ENCODE measurements at places on chromosomes 2 and 18.

GRCh38 chr18:70464343-70465114 is 175.7 kb downstream of the SOCS6 start:
- DNase-seq = peak; percentile 6

DNA sequence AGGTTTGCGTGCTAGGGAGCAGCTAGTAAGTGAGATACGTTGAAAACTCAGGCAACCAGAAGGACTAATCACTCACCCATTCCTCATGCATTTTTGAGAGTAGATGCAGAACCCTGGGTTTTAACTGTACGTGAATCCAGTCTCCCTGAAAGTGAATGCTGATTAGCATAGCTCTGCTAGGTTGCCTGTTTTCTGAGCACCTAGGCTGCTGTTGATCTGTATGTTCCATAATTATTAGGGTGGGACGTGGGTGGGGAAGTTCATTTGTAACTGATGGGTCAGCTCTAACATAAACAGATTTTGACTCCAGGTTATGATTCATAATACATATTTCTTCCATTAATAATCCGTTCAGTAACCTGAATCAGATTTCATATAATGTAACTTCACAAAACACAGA is 379.0 kb upstream of the FANCL start:
- DNase-seq = no peak

DNA sequence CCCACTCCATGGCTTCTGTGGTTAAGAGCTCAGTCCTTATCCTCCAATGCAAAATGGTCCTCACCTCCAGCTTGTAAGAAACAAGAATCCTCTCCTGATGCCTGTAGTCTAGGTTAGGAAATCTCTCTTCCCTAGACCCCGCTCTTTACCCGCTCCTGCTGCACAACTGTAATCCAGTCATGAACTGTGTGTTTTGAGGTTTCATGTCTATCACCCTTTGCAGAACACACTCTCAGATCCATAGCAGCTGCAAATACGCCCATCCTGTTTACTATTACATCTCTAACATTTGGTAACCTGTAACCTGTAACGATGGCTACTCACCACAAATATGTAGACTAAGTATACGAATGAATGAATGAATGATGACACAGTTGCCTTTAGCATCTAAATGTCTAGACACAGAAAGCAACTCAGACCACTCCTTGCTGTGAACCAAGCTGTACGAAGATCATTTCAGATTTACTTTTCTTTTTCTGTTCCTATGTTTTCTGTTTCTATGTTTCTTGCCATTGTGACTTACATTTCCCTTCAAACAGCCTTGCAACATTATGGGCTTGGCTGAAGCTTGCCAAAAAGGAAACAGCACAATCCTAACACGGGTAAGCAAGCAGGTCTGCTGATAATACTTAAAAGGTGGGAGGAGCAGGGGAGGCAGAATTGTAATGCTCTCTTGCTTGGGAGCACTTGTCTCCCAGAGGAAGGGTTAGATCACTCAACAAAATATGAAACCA is 53.7 kb downstream of the EPHA4 start:
- DNase-seq = no peak

DNA sequence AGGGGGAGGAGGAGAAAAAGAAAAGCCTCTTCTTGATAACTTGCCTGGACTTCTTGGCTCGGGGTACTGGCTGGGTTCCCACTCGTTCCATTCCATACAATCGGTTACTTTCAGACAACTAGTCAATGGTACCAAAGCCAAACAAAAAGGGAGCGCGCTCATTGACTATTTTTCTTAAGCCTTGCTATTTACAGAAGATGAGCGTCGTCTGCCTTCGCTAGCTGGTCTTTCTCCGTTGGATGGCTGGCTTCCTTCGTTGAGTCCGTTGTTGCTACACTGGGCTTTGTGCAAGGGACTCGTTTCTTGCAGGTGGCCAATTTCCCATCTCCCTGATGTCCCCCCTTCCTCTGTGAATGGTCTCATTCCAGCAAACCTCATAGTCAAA is 260.4 kb downstream of the ZNF516 start:
- no peak for DNase-seq

GRCh38 chr18:29083545-29083944 is 906.6 kb upstream of the CDH2 start:
- no peak for DNase-seq

GRCh38 chr2:152598975-152599759 is 118.1 kb downstream of the PRPF40A start:
- DNase-seq = no peak

GRCh38 chr2:71380665-71381064 is 49.1 kb downstream of the ZNF638 start:
- DNase-seq = no peak

DNA sequence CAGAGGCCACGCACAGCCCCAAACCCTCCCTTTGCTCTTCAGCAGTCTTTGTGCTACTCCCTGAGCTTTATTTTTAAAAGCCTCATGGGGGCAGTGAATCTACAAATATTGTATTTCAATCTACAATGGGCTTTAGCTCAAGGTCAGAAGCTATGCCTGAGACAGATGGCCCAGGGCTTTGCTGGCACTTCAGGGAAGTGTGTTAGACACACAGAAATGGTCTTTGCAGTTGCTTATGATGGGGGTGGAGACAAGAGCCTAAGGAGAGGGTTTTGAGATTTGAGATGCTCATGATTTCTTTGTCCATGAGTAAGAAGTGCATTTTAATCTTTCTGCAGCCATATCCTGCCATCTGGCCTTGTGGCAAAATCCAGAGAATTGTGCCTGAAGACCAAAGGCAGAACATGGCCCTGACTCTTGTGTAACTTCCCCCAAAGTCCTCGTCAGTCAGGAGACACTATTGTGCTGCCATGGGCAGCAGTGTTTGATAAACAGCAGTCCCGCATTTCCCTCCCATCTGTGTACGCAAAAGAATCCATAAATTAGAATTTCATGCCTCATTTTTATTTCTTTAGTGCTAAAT is 92.6 kb downstream of the VAPA start:
- DNase-seq = no peak

GRCh38 chr18:48734460-48734859 is 195.6 kb downstream of the CTIF start:
- no peak for DNase-seq

- DNase-seq = no peak
Observed at GRCh38 chr2:101367508-101367907, 19.8 kb downstream of the CREG2 start.

DNA sequence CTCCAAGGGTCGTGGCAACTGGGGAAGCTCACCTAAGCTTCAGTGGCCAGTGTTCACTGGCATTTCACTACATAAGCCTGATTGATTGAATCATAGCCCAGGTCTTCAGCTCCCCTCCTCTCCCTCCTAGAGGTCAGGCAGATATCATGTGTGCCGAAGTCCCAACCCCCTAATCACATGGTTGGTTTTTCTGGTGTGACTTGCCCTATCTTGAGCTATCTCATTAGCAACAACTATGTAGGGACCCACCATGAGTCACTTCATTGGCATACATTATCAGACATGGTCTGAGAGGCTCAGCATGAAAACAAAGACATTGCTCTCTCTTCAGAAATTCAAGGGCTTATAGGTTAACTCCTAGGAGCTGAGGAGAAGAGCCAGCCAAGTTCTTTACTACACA is 76.8 kb downstream of the LYPD1 start:
- no peak for DNase-seq

GRCh38 chr2:37355735-37356134 is 11.3 kb downstream of the QPCT start:
- DNase-seq = no peak

DNA sequence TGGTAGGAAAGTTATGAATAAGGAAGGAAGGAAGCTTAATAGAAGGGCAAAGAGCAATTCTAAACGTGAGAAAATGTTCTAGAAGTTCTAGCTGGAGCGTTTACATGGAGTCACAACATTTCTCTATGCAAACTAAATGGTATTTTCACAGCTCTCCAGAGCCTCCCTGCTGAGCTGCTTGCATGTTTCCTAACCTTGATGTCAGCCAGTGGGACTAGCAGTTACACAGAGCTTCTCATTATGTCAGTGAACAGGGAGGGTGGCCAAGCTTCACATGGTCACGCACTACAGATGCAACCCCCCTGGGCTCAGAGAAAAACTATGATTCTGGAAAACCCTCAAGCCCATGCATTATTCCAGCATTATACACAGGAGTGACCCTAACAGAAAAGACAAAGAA is 153.4 kb upstream of the CCDC150 start:
- DNase-seq = no peak

- no peak for DNase-seq
Observed at GRCh38 chr2:196112418-196113034, 43.9 kb upstream of the DNAH7 start.

DNA sequence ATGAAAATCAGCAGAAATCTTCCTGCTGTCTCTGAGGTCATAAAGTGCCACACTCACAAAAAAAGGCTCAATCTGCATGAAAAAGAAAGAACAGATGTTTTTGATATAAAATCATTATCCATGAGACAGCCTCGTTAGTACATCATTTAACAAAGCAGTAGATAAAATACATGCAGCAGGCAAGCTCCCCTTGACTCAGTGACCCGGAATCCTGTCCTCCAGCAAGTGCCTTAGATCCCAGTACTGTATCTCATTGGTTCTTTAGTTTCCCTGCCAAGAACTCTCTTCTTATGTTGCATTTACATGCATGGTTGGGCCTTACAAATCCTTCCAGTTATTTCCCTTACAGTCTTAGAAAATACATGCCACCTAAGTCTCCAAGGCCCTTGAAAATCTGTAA is 148.9 kb upstream of the CCDC195 start:
- no peak for DNase-seq

- DNase-seq = no peak
Observed at GRCh38 chr2:240591784-240592183, 5.2 kb downstream of the CAPN10 start.

DNA sequence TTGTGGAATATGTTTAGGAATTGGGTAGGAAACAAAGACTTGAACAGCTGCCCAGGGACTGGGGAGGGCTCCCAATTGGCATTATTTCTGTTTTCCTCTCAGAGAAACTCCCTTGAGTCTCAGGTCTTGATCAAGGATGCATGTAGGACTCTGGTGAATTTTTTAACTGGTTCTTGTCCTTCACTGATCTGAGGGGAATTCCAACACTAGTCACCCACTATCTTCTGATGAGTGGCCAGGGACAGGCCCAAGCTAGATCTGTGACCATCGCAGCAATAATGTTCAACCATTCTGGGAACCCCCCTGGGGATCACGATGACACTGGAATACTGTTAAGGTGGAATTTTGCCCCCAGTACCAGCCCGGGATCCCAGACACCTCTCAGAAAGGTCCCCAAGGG is 132.0 kb downstream of the SH3BP4 start:
- no peak for DNase-seq

DNA sequence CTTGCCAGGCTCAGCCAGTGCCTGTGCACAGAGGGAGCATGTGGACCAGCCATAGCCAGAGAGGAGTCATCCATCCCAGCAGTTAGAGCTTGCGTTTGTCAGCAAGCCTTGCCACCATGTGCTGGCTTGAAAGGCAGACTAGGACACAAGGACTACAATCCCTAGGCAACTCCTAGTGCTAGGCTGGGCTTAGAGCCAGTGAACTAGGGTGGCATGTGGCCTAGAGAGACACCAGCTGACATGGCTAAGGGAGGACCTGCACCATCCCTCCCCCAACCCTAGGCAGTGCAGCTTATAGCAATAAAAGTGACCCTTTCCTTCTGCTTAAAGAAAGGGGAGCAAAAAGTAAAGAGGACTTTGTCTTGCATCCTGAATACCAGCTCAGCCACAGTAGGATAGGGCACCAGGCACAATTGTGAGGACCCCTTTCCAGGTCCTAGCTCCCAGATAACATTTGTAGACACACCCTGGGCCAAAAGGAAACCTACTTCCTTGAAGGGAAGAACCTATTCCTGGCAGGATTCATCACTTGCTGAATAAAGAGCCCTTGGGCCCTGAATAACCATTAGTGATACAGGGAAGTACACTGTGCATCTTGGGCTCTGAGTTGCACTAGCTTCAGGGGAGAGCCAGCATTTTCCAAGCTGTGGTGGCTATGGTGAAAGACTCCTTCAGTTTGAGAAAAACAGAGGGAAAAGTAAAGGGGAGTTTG is 38.7 kb upstream of the UXS1 start:
- no peak for DNase-seq

DNA sequence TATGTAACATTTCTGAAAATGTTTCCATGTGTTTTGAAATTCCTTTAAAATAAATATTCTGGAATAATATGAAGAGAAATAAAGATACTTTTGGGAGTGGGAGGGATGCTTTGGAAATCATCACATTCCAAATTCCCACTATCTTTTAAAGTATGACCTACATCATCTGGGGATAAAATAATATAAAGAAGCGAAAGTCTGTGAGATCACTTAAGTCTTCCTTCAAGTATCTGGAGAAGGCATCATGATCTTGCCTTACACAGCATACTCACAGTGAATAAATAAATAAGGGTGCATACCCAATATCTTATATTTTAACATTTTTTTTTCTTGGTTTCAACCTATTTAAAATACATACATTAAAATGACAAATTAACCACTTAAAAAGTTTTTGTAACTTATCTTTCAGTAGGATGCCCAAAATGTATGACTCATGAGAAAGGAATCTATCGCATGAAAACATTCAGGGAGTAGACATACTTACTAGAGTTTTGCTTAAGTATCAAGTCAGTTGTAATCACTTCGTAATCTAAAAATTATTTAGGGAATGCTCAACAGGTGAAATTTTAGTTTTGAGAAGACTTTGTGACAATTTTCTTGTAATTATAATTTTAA is 248.3 kb upstream of the COL3A1 start:
- no peak for DNase-seq

DNA sequence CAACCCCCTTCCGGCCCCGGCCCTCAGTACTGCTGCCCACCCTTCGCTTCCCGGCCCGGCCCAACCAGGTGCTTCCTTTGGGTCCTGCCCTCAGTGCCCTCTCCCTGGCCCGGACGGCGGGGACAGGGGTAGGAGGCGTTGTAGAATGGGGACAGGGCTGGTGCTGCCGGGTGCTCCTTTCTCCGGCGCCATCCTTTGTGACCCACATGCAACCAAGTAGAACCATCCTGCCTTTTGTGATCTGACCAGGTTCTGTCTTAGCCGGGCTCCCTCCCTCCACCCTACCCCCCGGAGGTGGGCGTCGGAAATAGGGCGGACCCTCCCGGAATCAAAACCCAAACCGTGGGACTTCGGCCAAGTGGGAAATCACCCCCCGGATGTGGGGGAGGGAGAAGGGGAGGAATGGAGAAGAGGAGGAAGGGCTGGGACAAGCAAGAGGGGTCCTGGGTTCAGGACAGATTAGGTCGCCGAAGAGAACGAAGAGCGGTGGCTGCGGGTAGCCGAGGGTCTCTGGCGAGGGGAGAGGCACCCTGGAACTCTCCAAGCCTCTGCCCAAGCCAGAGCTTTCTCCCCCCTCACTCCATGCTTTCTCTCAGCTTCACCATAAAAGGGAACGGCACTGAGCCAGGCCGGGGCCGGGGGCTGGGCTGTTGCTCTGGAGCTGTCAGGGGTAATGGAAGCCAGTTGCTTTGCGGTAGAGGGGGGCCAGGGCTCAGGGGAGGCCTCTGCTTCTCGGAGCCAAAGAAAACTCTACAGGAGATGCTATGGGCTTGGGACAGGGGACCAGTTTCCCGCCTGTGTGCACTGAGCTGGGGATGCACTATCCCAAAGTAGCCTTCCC is 756 bp upstream of the OST4 start:
- no peak for DNase-seq

- no peak for DNase-seq
Observed at GRCh38 chr2:104047516-104047915, 806.4 kb upstream of the POU3F3 start.

GRCh38 chr18:64027931-64028695 is 58.2 kb downstream of the SERPINB8 start:
- no peak for DNase-seq

- DNase-seq = no peak
Observed at GRCh38 chr2:85323351-85323987, 4.3 kb downstream of the TGOLN2 start.

Data from activated CD8-positive, alpha-beta memory T cell treated with anti-CD3 and anti-CD28 coated beads for 48 hours (primary cell).